ENCODE measurements at places on chromosomes 7 and 10. TPM values are rescaled to one million over a fixed set of nuclear protein-coding genes. Genes with fewer than 3 reads are reported as not detected.

- DNase-seq = no peak
Observed at GRCh38 chr10:110456523-110457091, 41.1 kb upstream of the DUSP5 start.

- DNase-seq = no peak
Observed at GRCh38 chr7:1752771-1753563, 82.9 kb downstream of the ELFN1 start.

DNA sequence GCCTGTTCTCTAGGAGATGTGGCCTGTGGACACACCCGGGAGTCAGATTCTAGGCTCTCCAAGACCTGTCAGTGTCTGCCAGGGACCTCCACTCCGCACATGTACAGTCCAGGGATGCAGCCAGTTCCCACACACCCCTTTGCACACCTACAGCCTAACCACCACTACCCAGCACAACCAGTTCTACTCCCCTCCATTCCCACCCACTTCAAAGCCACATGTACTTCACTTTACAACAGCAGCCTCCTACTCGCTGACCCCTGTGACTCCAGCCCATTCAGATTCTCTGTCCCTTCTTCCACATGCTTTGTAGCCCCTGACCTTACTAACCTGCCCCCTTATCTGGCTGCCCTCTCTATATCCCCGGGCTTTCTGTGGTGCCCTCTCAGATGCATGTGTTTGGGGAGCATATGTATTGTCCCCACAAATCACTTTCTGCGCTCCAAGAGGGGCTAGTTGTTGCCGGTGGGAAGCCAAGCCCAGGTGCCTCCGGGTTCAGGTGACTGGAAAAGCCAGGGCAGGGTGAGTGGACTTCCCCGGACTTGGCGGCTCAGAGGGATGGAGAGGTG, 7.2 kb downstream of the LBX1 start:
- no peak for DNase-seq

- DNase-seq = no peak
Observed at GRCh38 chr10:88347597-88348304, 235.4 kb downstream of the RNLS start.

DNA sequence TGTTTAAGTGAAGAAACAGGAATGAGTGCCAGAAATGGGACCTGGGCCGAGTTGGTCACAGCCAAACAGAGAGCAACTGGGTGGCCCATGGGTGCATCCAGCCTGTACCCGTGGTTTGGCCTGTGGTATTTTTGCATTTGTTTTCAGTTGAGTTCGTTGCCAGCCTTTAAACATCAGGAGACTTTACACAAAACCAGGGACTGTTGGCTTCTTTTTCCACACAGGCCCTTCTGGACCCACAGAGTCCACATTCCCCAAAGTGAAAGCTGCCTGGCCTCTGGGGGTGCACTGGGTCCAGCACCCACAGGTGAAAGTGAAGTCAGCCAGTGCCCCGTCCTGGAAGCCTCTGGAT, 54.1 kb upstream of the TNS3 start:
- DNase-seq = no peak

The NPTX2 gene
- 0.22 TPM for total RNA-seq

- DNase-seq = no peak
Observed at GRCh38 chr10:75388082-75388481, 13.5 kb downstream of the ZNF503 start.

The COL1A2 gene
- total RNA-seq = 4.7 TPM

- DNase-seq = no peak
Observed at GRCh38 chr10:124544711-124545110, 83.1 kb downstream of the LHPP start.

The NPFFR1 gene
- not detected for total RNA-seq

DNA sequence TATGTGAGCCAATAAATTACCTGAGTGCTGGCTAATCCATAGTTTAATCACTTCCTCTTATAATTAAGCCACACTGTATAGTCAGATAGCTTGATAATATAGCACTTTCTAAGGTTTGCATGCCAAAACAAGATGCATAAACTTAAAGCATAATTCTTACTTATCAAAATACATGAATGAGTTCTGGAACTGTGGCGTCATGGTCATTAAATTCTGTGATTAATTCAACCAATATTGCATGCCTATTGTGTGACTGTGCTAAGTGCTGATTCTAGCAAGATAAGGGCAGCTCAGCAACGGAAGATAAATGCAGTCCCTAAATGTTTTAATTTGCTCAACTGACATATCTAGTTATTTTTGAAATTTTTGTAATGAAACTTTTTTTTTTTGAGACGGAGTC, 29.7 kb downstream of the HOXA1 start:
- no peak for DNase-seq

DNA sequence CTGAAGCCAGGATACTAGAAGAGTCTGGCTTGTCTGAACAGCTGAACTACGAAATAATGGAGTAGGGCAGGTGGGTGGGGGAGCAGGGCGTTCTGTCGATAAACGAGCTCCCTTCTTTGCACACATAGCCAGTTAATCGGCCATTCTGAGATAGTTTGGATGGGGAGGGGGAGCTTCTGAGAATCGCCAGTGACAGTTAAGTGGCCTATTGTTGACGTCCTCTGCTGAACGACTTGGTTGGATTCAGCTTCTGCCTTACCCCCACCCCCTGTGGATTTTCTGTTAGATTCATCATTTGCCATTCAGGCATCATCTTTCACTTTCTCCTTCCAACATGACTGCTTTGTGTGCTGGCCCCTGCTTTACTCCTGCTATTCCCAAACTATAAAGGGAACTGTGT, 520 bp downstream of the CPA5 start:
- no peak for DNase-seq

- DNase-seq = no peak
Observed at GRCh38 chr7:96416116-96416515, 94.2 kb upstream of the SLC25A13 start.

DNA sequence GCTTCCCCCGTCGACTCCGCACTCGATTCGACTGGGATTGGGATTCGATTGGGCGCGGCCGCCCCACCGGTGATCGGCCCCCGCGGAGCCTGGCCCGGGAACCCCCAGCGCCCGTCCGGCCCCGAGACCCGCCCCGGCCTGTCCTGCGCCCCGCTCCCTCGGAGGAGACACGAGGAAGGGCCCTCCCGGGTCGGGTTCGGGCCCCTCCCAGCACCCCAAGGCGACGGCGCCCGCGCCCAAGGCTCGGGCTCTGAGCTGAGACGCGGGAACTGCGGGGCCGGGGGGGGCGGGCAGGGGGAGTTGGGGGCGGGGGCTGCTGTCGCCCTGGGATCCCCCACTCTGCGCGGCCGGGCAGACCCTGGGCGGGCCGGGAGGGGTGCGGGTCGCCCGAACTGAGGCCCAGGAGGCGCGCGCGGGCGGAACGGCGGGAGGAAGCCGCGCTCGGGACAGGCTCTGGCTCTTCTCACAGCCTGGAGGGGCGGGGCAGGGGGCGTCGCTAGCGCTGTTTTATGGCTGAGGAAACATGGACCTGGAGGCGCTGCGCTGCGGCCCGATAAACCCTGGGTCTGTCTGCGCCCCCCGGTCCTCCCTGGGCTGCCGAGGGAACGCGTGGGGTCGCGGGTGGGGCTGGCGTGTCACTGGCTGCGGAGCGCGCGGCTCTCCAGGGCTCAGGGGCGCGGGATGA, 1.7 kb upstream of the NKX6-2 start:
- no peak for DNase-seq
